ENCODE measurements at places on chromosomes 6 and 20. TPM values are rescaled to one million over a fixed set of nuclear protein-coding genes. Genes with fewer than 3 reads are reported as not detected.

Gene JAG1
- 42.1 TPM for total RNA-seq

Gene CDH26
- 0.54 TPM for total RNA-seq

Gene TRDN
- 490 TPM for total RNA-seq

Gene OTOR
- total RNA-seq = not detected

Gene EMILIN3
- 0.51 TPM for total RNA-seq

Gene KCNB1
- total RNA-seq = 0.38 TPM

Gene CD109
- 6.3 TPM for total RNA-seq

Gene CRISP2
- not detected for total RNA-seq

GRCh38 chr6:120671519-120671918 lies 662.8 kb downstream of the TBC1D32 start:
- DNase-seq = no peak

- no peak for DNase-seq
These were observed 51.9 kb upstream of the PTPRK start for GRCh38 chr6:128572294-128572693.

GRCh38 chr6:25277857-25278256 lies 1.3 kb upstream of the CARMIL1 start:
- DNase-seq = no peak

GRCh38 chr20:8361779-8362178 lies 229.7 kb downstream of the PLCB1 start:
- no peak for DNase-seq

DNA sequence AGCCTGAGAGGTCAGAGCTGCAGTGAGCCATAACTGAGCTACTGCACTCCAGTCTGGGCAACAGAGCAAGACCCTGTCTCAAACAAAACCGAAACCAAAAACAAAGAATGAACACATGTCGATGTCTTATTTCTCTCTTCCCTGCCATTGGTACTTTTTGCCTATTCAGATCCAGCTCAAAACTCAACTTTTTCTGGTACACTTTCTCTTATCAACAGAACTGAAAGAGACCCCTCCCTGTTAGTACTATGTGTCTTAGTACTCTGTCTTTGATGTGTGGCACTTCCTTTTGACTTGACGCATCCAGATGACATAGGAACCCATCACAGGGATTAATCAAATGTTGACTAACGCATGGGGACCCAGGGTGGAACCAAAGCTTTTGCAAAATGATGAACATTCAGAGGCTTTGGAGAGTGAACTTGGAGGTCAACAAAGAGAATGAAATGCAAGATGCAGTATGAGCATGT lies 44.8 kb downstream of the AKAP12 start:
- no peak for DNase-seq

DNA sequence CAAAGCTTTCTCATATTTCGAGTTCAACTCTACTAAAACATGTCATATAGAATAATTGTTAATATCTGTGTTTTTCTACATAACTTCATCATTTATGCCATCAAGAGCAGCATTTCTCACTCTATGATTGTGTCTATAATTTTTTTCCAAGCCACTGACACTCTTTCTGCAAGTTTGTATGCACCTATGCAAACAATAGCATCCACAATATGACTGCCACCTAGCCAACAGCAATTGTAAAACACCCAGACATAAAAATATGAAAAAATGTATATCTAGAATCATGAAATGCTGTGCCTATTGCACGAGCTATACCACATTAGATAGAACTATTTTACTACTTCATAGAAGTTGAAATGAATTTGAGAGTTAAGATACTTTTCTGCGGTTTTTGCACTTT lies 286.5 kb upstream of the MARCKS start:
- no peak for DNase-seq

GRCh38 chr6:133136177-133136880 lies 104.8 kb upstream of the EYA4 start:
- DNase-seq = no peak

GRCh38 chr6:75437421-75437891 lies 56.1 kb downstream of the FILIP1 start:
- DNase-seq = no peak

GRCh38 chr6:31270788-31271640 lies 878 bp downstream of the HLA-C start:
- peak; percentile 88 for DNase-seq

- no peak for DNase-seq
These were observed 187.1 kb downstream of the EYA4 start for GRCh38 chr6:133428295-133428694.

GRCh38 chr6:80468398-80468797 lies 361.9 kb downstream of the BCKDHB start:
- no peak for DNase-seq

- DNase-seq = no peak
These were observed 82.8 kb downstream of the HMGCLL1 start for GRCh38 chr6:55496201-55496600.

- peak; percentile 84 for DNase-seq
These were observed 732 bp upstream of the STXBP5 start for GRCh38 chr6:147203311-147204059.

- DNase-seq = no peak
These were observed 25.6 kb upstream of the AHI1 start for GRCh38 chr6:135522965-135523692.

DNA sequence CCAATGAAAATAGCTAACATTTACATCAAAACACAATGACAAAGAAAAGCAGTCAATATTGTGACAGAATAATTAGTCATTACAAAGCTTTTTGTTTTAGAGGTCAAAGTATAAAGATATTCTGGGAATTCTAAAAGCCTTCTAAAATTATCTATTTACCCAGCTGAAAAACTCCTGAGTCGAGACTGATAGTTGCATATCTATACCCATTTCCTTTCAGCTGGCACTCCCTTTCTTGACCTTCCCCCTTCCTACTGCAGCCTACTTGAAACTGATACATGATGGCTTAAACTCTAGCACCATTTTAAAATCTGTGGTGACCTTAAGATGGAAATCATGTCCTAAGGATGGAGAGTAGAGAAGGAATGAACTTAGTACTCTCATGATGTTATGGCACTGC lies 38.6 kb downstream of the LMBRD1 start:
- DNase-seq = no peak

- DNase-seq = no peak
These were observed 555.5 kb downstream of the UTRN start for GRCh38 chr6:144840619-144841018.

All from cardiac septum (tissue), 1 donor.